Erythroblast (primary cell): ENCODE measurements at places on chromosomes 6 and 20.
A peak's percentile ranks its signal among the peaks of the same experiment; 100 is the strongest.

DNA sequence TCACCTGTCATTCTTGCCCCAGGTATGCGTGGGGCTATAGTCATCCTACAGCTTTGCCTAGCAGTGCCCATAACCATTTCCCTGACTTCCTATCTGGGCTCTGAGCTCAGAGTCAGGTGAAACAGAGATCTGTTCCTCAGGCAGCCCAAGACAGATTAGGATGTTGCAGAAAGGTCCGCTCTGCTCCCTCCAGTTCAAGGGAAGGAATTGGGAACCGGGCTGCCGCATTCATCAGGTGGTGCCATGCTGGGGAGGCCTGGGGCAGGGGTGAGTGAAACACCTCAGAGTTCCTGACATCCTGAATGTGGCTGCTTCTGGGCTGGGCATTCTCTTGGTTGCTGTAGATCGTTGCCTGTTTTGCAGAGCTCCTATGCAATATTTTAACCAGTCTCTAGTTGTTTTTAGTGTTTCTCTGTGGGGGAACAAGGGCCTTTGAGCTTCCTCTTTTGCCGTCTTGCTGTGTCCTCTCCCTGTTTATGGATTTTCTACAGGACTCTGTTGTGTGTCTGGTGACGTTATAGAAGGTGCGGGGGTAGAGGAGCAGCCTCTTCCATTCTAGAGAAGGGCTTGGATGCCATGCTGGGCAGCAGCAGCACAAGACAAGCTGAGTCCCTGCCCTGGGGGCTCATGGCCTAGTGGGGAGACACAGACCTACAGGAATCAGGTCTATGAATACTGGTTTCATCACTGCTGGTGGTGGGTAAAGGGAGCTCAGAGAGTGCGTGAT lies 9.2 kb downstream of the ENTPD6 start:
- no peak for DNase-seq

- no peak for DNase-seq
These were observed 44.8 kb downstream of the TCP11 start for GRCh38 chr6:35096129-35096862.

DNA sequence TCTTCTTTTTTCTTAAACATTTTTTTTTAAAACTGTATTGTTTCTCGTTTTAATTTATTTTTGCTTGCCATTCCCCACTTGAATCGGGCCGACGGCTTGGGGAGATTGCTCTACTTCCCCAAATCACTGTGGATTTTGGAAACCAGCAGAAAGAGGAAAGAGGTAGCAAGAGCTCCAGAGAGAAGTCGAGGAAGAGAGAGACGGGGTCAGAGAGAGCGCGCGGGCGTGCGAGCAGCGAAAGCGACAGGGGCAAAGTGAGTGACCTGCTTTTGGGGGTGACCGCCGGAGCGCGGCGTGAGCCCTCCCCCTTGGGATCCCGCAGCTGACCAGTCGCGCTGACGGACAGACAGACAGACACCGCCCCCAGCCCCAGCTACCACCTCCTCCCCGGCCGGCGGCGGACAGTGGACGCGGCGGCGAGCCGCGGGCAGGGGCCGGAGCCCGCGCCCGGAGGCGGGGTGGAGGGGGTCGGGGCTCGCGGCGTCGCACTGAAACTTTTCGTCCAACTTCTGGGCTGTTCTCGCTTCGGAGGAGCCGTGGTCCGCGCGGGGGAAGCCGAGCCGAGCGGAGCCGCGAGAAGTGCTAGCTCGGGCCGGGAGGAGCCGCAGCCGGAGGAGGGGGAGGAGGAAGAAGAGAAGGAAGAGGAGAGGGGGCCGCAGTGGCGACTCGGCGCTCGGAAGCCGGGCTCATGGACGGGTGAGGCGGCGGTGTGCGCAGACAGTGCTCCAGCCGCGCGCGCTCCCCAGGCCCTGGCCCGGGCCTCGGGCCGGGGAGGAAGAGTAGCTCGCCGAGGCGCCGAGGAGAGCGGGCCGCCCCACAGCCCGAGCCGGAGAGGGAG lies 580 bp downstream of the VEGFA start:
- DNase-seq, result peak; percentile 82

GRCh38 chr20:24469894-24470745 lies 691 bp downstream of the SYNDIG1 start:
- DNase-seq, result no peak

DNA sequence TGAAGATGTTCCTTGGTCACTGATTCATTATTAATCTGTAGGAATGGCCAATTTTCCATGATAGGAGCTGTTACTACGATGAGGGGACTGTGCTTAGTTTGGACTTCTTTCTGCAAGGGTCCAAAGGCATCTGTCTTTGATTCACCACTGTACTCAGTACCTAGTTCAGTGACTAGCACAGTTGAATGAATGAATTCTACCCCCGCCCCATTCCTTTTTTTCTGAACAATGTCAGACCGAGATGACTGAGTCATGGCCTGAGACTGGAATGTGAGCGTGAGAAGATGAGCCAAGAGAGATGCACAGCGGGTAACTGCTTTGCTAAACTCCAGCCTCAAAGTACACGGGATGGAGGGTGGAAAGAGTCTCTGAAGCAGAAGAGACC lies 419 bp upstream of the SNHG17 start:
- no peak for DNase-seq

DNA sequence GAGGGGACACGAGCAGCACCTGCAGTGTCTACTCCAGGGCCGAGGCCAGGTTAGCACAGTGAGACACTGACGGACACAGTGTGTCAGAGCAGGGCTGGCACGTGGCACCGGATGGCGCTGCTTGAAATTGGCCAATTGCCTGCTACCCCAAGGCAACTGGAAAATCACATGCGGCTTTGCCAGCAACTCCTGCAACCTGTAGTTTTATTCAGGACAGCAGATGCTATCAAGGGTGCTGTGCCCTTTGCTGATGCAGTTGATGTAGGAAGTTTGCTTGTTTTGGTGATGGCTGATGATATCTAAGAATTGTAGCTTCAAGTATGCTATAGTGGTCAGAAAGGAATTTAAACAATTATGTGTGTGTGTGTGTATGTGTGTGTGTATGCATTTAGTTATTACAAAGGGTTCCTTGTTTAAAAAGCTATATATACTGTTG lies 25.9 kb downstream of the RIN2 start:
- no peak for DNase-seq

- DNase-seq, result no peak
These were observed 272.3 kb downstream of the TENT5A start for GRCh38 chr6:81480139-81480538.

DNA sequence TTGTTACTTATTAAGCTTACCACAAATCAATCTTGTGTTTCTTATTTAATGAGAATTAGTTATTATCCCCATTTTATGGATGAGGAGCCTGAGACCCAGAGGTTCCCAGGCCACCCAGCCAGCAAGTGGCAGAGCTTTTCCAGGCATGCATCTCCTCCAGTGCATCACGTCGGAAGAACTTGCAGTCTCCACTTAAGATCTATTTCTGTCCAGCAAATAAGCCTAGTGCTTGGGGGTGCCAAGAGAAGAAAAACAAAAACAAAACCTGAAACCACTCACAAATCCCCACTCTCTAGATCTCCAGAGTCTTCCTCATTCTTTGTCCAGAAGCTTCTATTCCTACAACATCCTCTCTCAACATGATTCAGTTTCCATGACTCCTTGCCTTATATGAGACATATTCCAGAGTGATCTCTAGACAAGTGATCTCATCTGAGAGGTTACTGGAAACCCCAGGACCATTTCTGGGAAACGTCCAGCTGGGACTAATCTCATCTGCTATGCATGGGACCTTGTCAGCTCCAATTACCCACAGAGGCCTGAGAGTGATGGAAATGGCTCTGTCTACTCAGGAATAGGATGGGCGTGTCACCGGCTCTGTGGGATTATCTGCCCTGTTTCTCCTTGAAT lies 4.1 kb downstream of the GUCA1B start:
- DNase-seq, result no peak

DNA sequence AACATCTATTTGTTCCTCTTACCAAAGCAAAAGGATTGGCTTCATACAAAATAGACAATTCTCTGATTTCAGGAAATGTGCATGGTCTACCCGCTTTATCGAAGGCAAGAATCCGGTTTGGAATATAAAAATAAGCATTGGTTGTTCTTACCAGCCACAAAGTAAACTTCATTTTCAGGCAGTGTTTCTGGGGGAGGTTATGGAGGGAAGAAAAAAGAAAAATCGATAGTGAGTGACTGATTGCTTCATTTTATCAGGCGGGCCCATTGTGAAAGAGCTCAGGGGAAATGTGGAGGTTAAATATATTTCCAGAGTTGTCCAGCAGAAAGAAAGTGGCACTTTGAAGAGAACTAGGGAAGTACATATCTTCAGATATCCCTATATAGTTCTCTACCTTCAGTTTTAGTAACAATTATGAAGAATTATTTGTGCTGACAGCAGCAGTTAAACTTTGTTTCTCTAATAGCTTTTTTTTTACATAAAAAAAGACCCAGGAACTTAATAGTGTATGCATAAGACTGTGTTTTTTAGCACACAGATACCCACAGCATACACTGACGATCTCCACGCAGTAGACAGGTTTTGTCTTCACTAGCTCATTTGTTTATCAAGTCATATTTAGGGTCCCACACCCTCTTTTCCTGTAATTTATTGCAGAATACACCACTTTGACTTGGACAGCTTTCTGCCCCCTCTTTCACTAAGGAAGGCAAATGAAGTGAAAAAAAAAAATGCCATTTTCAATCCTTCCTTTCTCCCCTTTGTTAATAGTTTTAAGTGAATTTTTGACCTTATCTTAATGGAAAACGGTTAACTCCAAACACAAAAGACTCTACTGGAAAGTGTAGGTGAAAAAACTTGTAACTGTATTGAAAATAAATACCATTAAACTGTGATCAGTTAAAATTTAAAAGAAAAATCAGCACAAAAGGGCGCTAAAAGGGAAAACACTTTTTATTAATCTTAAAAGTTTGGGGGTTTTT lies 2.9 kb downstream of the POU3F2 start:
- DNase-seq, result no peak

- no peak for DNase-seq
These were observed 86.7 kb downstream of the TASP1 start for GRCh38 chr20:13552061-13552460.

- DNase-seq, result no peak
These were observed 589.9 kb upstream of the ADGRB3 start for GRCh38 chr6:68045193-68045592.

- DNase-seq, result no peak
These were observed 11.2 kb upstream of the MRPS18A start for GRCh38 chr6:43698584-43699349.

DNA sequence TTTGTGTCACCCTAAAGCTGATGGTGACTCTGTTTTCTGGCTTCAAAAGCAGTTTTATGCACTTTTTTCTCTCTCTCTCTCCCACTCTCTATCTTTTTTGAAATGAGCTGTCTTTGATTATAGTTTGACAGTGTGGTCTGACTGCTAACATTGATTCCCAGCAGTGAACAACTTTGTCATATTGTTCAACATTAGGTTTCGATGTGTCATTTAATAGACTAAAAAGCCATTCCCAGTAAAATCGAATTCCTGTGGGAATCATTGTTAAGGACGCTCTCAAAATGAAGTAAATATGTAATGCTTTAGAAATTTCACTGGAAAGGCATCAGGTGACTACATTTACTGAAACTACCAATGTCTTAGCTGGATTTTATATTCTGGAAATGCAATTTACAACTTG lies 69.9 kb upstream of the FLRT3 start:
- no peak for DNase-seq

DNA sequence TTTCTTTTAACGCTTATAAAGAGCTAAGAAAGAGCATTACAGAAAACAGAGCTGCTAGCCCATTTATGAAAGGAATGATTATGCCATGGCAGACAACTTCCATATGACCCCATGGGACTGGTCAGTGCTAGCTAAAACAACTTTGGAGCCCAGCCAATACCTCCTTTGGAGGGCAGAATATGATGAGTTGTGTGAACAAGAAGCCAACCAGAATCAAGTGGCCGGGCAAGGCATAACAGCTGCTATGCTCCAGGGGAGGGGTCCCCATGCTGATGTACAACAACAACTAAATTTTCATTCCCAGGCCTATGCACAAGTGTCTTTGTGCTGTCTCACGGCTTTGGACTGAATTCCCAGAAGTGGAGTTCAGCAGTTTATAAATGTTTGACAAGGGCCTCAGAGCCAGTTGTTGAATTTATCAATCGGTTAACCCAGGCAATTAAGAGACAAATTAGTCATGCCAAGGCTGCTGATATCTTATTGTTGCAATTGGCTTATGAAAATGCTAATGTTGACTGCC lies 65.0 kb upstream of the ASCC3 start:
- DNase-seq, result no peak

- DNase-seq, result peak; percentile 87
These were observed 700 bp downstream of the GFOD1 start for GRCh38 chr6:13486679-13487121.

DNA sequence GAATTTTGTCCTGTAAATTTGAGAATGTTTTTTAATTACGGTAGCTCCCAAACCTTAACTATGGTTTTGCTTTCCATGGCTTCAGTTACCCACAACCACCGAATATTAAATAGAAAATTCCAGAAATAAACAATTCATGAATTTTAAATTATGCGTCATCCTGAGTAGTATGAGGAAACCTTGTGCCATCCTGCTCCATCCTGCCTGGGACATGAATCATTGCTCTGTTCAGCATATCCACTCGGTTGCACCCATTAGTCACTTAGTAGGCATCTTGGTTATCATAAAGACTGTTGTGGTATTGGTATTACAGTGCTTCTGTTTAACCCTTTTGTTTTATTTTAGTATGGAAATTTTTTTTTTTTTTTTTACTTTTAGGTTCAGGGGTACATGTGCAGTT lies 39.7 kb downstream of the KCNS1 start:
- DNase-seq, result no peak

GRCh38 chr6:144845186-144845585 lies 560.1 kb downstream of the UTRN start:
- DNase-seq, result no peak

- no peak for DNase-seq
These were observed 90.8 kb upstream of the QKI start for GRCh38 chr6:163323705-163324104.

DNA sequence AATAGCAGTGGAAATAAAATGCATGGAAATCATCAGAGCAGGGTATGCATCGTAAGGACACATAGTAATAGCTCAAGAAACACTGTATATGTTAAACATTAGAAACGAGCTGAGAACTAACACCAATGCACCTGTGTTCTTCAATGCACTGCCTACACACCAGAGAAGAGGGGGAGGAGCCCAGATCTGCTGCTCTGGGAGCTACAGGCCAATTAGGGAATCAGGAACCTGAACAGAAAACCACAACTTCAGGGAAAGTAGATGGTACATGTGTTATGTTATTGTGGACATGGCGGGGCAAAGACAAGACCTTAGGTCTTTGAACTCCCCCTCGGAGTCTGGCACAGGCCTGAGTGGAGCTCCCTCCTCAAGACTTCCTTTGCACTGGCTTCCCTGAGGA lies 39.7 kb downstream of the RIPOR3 start:
- DNase-seq, result no peak

- DNase-seq, result no peak
These were observed 74.1 kb upstream of the RALY start for GRCh38 chr20:33919653-33920052.

GRCh38 chr6:53811746-53812145 lies 16.9 kb downstream of the LRRC1 start:
- no peak for DNase-seq

DNA sequence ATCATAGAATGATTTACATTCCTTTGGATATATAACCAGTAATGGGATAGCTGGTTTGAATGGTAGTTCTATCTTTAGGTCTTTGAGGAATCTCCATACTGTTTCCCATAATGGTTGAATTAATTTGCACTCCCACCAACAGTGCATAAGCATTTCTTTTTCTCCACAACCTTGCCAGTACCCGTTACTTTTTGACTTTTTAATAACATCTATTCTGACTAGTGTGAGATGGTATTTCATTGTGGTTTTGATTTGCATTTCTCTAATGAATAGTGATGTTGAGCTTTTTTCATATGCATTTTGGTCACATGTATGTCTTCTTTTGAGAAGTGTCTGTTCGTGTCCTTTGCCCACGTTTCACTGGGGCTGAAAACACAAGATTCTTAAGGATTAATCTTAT lies 107.3 kb downstream of the TINAG start:
- no peak for DNase-seq
